ENCODE measurements at places on chromosomes 5 and 9. TPM values are rescaled to one million over a fixed set of nuclear protein-coding genes. Genes with fewer than 3 reads are reported as not detected.

Gene CDX1
- 0.24 TPM for total RNA-seq

Gene GRAMD2B
- total RNA-seq = 26.0 TPM

- no peak for DNase-seq
Measured at GRCh38 chr5:1762883-1763547, 36.6 kb downstream of the MRPL36 start.

Gene MEIKIN
- not detected for total RNA-seq

- no peak for DNase-seq
Measured at GRCh38 chr5:7801891-7802614, 48.9 kb downstream of the CFAP90 start.

Gene EGFLAM
- 0.12 TPM for total RNA-seq
